ENCODE measurements at places on chromosomes 16 and 17.
A peak's percentile ranks its signal among the peaks of the same experiment; 100 is the strongest.

DNA sequence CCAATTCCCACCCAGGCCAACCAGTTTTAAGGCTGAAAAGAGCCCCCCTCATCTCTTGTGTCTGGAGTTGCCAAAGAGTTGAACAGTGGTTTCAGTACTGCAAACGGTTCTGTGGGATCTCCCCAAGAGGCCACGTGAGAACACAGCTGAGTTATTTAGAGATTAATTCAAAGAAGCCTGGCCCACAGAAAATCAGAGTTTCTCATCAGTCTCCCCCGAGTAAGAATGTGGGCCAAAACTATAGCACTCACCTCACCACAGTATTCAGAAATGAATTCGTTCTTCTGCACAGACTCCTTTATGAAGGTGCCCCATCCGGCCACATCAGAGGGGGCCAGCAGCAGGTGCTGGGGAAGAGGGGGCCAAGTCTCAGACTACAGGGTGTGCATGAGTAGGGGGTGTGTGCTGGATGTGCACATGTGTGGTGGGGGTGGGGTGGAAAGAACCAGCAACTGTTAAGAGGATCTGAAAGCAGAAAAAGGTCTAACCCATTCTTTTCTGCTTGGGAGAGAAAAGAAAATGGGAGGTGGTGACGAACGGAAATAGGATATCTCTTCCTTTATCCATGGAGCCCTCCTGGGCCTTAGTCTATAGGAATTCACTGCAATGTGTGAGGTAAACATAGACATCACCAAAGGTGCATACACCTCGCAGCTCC is 22.6 kb downstream of the CNTNAP1 start:
- DNase-seq, result no peak

GRCh38 chr17:17590883-17591354 is 589 bp downstream of the PEMT start:
- DNase-seq, result no peak

DNA sequence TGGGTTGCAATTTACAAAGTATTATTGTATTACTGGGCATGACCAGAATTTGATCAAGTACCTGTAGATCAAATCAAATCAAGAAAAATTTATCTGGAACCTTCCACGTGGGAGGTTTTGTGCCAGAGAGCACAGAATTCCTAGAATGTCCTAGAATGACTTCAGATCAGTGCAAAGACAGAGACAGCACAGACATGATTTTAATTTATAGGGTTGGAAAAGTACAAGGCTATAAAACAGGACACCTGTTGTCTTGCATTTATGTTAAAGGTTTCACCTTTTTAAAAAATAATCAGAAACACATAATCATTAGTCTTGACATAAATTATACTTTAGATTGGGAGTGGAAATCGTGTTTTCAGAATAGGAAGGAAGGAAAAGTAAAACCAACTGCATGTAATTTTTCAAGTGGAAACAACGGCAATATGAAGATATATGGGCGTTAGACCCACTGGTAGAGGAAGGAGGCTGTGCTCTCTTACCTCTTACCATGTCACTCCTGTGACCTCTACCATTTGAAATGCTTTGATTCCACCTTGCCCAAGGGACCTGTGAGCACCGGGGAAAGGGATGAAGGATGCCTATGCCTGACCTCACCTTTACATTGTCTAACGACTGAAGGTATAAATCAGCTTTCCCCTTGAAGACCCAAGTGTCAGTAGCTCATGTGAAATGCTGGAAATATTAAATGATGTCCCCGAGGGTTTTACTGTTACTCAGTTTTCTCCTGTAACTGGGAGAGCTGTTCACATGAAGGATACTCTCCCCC is 100.4 kb downstream of the SNX11 start:
- no peak for DNase-seq

DNA sequence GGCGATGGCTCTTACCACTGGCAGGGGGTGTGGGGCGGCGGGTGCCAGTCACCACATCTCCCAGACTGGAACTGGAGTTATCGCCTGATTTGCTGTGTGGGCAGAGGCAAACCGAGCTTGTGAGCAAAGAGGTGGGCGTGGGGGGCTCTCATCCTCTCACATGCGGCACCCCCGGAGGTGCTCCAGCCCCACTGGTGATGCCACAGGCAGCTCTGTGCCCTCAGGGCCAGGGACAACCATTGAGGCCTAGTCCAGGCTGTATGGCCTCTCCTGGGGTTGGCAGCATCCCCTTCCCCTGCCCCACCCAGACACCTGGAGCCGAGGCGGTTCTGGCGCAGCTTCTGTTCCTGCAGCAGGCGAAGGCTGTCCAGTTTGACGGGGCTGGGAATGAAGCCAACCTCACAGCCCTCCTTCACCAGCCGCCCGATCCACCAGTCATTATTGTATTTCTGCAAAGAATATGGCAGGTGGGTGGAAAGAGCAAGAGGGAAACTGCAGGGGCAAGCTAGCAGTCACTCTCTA is 10.9 kb downstream of the CACNB1 start:
- no peak for DNase-seq

DNA sequence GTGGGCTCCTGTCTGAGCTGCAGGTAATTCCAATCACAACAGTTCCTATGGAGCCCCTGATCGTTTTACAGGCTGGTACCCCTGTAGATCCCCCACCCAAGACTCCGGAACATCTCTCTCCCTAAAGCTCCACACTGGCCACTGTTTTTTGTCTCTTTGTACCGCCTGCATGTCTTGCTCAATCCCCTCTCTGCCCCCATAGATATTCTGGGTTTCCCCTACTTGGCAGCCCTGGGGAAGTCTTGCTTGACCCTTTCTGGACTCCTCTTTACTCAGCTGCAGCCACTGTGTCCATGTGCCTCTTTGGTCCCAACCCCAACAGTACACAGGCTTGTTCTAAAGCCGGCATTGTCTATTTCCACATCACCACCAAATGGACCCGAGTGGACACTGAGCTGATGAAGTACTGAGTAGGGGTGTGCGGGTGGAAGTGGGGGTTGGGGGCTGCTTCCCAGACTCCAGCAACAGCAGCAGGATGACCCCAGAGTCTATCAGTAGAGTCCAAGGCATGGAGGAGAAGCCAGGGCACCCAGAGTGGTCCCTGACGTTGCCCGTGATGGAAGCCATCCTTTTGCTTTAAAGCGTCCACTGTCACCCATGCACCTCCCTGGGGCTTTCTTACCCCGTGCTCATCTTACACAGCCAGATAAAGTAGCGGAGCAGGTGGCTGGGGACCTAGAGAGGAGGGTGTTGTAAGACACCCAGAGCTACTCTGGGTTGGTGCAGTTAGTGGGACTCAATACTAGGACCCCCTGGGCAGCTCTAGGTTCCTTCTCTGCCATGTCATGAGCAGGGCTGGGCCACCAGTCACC is 6.4 kb downstream of the CD300LB start:
- DNase-seq, result no peak

GRCh38 chr16:2385190-2385836 is 43.9 kb upstream of the CCNF start:
- no peak for DNase-seq

DNA sequence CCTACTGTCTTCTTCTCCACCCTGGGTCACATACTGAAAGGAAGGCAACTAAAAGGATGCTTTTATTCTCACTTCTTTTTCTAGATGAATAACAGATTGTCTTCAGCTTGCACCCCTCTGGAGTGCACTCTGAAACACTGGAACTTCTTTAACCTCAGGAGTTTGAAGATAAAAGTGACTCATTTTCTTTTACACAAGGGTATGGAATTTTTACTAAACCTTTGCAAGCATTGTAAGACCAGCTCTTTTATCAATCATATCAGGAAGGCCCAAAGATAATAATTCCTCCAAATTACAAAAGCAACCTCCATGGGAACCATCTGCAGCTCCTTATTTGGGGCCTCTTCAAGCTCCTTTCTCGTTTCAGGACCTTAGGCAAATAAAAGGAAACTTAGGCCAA is 193.5 kb upstream of the KIF2B start:
- no peak for DNase-seq

- DNase-seq, result no peak
Measured at GRCh38 chr17:77028900-77029299, 111.9 kb upstream of the SEC14L1 start.

GRCh38 chr17:59521465-59522126 is 43.8 kb upstream of the DHX40 start:
- peak; percentile 59 for DNase-seq

- DNase-seq, result peak; percentile 54
Measured at GRCh38 chr17:35947156-35947585, 3.7 kb upstream of the LYZL6 start.

GRCh38 chr17:2949469-2950044 is 113.8 kb downstream of the OR1D5 start:
- no peak for DNase-seq

- no peak for DNase-seq
Measured at GRCh38 chr16:48914070-48914469, 304.1 kb upstream of the N4BP1 start.

- DNase-seq, result no peak
Measured at GRCh38 chr17:6096201-6097004, 26.2 kb downstream of the WSCD1 start.

DNA sequence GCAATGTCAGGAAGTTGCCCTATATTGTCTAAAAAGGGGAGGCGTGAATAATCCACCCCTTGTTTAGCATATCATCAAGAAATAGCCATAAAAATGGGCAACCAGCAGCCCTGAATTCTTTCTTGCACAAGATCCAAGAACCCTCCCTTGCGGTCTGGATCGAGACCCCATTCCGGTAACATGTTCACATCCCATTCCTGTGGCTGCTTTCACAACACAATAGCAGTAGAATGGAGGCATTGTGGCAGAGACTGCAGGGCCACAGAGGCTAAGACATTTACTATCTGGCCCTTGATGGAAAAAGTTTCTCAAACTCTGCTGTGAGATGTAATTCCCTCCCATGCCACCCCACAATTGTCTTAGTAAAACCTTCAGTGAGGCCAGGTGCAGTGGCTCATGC is 73.2 kb downstream of the RMI2 start:
- DNase-seq, result no peak

GRCh38 chr17:52158450-52159042 is at the start of gene CA10:
Gene CA10 (minus strand): TSS chr17:52158714.
- DNase-seq, result no peak

- no peak for DNase-seq
Measured at GRCh38 chr17:58936295-58936694, 170.4 kb downstream of the TRIM37 start.

GRCh38 chr17:8012996-8013640 is 10.7 kb downstream of the GUCY2D start:
- no peak for DNase-seq

- DNase-seq, result no peak
Measured at GRCh38 chr17:67912088-67912487, 84.2 kb downstream of the C17orf58 start.

DNA sequence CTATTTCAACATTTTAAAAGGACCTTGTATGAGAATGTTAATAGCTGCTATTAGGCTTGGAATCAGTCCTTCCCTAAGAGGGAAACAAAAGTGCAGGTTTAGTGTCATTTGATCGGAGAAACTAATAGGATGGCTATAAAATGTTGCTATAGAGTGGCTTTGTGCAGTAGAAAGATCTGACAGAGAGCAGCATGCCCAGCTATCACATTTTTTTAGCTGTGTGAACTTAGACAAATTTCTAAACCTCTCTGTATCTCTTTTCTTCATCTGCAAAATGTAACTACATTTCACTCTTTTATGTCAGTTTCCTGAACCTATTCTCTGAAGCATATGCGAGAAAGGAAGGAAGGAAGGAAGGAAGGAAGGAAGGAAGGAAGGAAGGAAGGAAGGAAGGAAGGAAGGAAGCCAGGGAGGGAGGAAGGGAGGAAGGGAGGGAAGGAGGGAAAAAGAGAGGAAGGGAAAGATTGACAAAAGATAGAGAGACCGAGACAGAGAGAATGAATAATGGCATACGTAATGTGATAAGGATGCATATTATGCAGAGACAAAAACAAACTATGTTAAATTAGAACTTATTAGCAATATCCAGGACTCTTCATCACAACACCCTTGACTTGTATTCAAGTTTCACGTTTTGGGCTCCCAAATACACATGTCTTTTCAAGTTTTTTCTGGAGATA is 52.6 kb upstream of the CDH8 start:
- no peak for DNase-seq

- no peak for DNase-seq
Measured at GRCh38 chr16:30903002-30903401, 6.6 kb downstream of the CTF1 start.

GRCh38 chr17:80035937-80036714 is at the start of gene CCDC40:
Gene CCDC40 (plus strand): TSS chr17:80036642. CDS start chr17:80036663, 21 bp downstream.
- peak; percentile 75 for DNase-seq

DNA sequence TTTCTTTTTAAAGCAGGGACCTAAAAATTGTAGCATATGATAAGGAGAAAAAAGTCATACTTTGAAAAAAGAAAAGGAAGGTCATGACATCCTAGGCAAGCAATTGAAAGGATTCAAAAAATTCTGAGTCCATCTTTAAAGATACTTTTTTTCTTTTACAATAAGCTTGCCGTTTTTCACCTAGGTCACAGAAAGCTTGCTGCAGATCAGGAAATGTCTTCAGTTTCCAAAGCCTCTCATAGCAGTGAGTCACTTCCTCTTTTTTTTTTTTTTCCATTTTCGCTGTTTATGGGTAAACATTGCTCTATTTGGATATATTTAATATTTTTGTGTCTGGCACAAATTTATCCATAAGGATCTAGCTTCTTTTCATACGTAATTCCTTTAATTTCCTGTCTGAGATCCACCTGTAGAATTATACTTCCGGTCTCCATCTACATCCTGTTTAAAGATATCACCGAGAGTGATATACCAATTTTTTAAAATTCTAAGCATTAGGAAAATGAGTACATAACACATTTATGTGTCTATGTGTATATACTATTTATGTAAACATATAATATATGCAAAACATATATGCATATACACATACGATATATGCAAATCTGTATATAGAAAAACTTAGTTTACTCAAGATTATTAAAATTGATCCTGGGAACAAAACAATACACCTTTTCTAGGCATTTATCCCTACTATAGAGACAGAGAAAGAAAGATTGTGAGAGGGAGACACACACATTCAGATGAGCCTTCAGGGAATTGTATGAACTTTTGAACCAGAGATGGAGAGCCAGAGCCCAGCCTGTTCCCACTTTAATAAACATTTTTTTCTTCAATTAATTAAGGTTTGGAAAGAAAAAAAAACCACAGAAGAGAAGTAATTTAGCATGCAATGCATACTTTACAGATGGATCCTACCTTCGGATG is 134.4 kb downstream of the SKAP1 start:
- no peak for DNase-seq
